Fibroblast of skin of right biceps (primary cell): ENCODE measurements at places on chromosomes 7 and 10.
A peak's percentile ranks its signal among the peaks of the same experiment; 100 is the strongest.

DNA sequence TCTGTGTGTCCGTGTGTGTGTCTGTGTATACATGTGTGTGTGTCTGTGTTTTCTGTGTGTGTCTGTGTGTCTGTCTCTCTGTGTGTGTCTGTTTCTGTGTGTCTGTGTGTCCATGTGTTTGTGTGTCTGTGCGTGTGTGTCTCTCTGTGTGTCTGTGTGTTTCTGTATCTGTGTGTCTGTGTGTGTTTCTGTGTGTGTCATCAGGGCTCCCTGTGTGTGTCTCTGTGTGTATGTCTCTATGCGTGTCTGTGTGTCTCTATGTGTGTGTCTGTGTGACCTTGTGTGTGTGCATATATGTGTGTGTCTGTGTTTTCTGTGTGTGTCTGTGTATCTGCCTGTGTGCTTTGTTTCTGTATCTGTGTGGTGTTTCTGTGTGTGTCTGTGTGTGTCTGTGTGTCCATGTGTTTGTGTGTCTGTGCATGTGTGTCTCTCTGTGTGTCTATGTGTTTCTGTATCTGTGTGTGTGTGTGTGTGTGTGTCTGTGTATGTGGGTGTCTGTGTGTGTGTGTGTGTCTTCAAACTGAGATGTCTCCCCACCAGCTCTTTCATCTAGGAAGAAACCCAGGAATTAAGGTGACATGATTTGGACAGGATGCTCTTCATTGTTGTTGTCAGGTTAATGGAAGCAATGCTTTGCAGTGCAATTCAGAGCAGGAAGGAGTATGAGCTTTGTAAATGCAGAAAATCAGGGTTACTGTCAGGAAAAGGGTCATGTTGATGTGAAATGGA, 20.7 kb upstream of the PPIF start:
- DNase-seq, result no peak

- DNase-seq, result no peak
These were observed 53.4 kb downstream of the TSPAN15 start for GRCh38 chr10:69504576-69505250.

DNA sequence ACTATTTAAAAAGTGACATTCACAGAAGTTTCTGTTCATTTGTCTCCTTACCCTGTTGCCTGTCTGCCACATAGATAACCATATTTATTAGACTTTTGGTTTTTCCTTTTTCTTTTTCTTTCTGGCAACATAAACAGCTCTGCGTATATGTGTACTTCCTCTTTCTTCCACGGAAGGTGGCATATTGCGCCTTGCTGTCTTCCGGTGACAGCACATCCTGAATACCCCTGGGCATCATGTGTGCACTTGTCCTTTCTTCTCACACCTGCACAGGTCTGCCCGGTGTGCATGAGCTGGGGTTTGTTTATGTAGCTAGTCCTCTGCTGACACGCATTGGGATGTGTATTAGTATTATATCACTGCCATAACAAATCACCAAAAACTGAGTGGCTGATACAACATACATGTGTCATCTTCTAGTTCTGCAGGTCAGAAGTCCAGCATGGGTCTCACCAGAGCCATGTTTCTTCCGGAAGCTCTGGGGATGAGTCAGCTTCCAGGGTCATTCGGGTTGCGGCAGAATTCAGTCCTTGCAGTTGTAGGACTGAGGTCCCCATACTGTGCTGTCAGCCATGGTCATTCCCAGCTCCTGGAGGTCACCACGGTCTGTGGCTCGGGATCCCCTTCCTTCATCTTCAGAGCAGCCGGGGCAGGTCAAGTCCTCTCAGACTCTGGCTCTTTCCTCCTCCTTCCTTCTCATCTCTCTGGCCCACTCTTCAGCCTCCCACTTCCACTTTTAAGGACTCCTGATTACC, 596.0 kb upstream of the FOXK1 start:
- no peak for DNase-seq

DNA sequence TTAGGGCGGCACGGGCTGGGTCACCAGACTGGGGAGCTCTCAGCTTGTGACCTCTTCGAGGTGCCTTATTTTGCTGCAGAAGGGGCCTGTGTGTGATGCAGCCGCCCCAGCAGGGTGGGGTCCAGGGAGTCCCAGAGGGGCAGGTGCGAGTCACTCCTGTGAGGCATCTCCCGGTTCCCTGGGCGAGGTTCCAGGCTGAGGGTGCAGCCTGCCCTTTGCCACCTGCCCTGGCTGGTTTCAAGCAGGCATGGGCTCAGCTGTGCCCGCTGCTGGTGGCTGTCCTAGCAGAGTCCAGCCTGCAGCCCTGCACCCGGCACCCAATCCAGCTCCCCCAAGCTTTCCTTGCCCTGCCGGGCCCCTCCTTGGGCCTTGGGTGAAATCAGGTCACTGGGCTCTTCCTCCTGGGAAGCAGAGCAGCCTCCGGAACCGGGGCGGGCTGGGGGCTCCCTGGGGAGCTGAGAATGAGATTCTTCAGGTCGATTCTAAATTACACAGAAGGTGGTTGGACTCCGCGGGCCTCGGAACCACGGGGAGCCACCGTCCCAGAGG, 64.8 kb downstream of the PWWP2B start:
- no peak for DNase-seq

GRCh38 chr10:10294881-10295529, 722.7 kb upstream of the CELF2 start:
- no peak for DNase-seq

DNA sequence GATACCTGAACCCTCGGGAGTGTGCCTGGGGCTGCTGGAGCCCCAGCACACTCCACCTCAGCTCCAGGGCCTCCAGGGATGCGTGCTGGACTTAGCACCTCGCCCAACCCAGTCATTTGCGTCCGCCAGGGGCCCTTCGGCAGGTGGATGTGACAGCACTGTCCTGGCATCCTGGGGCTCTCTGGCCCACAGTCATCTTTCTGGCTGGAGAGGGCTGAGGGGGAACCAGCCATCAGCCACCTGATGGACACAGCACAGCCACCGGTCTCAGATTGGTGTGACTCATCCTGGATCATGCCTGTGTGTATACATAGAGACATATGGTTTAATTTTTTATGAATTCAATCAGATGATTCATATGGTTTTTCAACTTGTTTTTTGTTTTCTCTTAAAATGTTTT, 11.1 kb downstream of the ZNF775 start:
- DNase-seq, result peak; percentile 44

GRCh38 chr10:119663866-119664698, 12.9 kb downstream of the BAG3 start:
- no peak for DNase-seq

GRCh38 chr7:120792861-120793130, 65.1 kb downstream of the TSPAN12 start:
- no peak for DNase-seq

DNA sequence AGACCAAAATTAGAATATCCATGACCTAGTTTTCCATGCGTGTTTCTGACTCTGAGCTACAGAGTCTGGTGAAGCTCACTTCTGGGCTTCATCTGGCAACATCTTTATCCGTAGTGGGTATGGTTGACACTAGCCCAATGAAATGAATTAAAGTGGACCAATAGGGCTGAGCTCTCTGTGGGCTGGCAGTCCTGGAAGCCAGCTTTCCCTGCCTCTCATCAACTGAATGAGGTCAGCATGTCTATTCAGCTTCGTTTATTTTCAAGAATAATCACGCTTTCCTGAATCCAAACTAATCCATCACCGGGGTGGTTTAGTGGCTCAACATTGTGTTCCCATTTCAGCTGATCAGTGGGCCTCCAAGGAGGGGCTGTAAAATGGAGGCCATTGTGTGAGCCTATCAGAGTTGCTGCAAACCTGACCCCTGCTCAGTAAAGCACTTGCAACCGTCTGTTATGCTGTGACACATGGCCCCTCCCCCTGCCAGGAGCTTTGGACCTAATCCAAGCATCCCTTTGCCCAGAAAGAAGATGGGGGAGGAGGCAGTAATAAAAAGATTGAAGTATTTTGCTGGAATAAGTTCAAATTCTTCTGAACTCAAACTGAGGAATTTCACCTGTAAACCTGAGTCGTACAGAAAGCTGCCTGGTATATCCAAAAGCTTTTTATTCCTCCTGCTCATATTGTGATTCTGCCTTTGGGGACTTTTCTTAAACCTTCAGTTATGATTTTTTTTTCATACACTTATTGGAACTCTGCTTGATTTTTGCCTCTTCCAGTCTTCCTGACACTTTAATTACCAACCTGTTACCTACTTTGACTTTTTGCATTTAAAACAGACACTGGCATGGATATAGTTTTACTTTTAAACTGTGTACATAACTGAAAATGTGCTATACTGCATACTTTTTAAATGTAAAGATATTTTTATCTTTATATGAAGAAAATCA, 35.5 kb downstream of the CAV1 start:
- no peak for DNase-seq

GRCh38 chr7:142459551-142459963, 201.7 kb upstream of the PRSS58 start:
- peak; percentile 90 for DNase-seq
